ENCODE measurements at places on chromosomes 2 and 18.

DNA sequence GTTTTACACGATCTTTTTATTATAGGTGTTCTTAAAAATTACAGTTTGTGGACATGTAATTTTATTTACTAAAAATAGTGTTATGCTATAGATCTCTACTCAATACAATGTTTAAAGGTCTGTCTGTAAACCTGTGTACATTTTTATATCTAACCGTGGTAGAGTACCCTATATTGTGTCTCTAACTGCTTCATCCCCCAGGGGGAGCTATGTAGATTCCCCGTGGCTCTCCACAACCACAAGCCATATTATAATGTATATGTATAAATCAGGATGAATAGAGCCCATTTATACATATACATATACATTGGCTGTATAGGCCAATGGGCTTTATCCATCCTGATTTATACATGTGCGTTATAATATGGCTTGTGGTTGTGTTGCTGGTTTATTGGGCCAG is 59.4 kb downstream of the ADAM23 start:
- no peak for DNase-seq

DNA sequence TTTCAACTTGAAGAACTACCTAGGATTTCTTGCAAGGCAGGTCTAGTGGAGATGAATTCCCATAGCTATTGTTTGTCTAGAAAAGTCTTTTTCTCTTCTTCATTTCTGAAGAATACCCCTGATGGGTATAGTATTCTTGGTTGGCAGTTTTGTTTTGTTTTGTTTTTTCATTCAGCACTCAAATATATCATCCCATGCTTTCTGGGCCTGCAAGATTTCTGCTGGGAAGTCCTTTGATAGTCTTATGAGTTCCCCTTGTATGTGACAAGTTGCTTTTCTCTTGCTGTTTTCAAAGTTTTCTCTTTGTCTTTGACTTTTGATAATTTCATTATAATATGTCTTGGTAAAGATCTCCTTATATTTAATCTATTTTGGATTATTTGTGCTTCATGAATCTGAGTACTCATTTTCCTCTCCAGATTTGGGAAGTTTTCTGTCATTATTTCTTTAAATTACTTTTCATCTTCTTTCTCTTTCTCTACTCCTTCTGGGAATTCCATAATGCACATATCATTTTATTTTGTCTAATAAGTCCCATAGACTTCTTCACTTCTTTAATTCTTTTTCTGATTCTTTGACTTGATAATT is 101.5 kb downstream of the DSC3 start:
- no peak for DNase-seq

DNA sequence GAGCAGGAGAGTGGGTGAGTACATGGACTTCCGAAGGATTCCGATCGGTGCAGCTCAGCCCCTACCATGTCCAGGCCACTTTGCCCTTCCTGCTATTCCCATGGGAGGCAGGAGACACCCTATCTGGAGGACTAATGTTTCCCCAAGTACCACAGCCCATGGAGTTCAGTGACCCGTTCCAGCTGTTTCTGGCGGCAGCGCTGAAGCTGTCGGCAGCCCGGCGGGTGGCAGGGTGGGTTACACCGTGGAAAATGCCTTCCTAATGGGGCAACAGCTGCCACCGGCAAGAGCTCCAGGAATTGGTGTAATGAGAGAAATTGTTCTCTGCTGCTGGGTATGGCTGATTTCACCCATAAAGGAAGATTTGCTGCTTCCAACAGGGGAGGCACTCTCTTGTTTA is 98.3 kb downstream of the MYCN start:
- DNase-seq, result no peak

GRCh38 chr2:24513281-24514071 is 22.4 kb downstream of the NCOA1 start:
- DNase-seq, result peak; percentile 44

GRCh38 chr2:10184421-10184820 is 61.9 kb downstream of the RRM2 start:
- DNase-seq, result no peak

DNA sequence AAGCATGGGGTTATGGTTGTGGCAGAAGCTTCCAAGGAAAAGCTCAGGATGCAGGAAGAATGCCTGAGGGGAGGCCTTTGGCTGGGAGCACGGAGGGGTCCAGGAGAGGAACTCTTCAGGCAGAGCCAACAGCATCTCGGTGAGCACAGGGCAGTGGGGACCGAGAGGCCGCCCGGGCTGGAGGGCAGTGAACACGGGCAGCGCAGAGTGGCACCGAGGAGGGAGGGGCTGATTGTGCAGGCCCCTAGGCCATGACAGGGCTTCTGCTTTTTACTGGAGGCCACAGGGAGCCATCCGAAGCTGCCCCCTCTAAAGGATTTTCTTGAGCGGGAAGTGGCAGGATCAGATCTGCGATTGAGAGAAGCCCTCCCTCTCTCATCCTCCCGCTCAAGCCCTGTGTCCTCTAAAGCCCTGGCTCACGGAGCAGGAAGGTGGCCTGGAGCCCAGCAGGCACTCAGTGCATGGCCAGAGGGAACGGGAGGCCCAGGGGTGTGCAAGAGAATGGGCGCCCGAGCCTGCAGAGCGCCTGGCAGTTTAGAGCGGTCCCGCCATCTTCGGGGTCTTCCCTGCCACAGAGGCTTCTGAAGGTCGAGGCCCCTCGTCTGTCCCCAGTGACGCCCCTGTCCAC is 110.0 kb upstream of the STON1 start:
- no peak for DNase-seq

DNA sequence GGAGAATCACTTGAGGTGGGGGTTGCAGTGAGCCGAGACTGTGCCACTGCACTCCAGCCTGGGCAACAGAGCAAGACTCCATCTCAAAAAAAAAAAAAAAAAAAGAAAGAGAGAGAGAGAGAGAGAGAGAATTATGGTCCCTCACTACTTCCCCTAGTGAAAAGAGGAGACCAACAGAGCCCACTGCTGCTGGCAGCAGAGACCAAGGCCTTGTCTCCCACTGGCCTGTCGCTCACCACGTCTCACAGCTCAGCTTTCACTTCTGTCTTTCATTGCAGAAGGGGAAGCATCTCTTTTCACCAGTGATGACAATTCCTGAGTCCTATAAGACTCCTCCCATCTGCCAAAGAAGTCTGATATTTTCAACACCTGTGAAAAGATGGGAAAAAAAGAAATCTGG is 81.3 kb downstream of the CLHC1 start:
- no peak for DNase-seq

- no peak for DNase-seq
Measured at GRCh38 chr2:60352491-60353405, 200.7 kb downstream of the BCL11A start.

DNA sequence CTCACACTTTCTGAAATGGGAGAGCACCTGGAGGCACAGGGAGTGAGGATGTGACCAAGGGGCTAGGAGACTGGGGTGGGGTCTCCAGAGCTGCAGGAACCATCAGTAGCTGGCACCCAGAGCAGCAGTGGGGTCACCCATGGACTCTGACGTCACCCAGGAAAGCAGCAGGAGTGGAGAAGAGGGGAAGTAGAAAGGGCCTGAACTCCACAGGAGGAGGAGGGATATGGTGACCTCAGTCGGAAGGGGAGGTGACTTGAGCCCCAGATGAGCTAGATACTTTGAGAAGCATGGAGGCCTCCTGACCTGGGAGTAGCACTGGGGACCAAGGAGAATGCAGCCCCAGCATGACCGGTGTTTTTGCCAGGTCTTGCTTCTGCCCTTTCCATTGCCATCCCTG is 8.8 kb downstream of the NMUR1 start:
- DNase-seq, result no peak

DNA sequence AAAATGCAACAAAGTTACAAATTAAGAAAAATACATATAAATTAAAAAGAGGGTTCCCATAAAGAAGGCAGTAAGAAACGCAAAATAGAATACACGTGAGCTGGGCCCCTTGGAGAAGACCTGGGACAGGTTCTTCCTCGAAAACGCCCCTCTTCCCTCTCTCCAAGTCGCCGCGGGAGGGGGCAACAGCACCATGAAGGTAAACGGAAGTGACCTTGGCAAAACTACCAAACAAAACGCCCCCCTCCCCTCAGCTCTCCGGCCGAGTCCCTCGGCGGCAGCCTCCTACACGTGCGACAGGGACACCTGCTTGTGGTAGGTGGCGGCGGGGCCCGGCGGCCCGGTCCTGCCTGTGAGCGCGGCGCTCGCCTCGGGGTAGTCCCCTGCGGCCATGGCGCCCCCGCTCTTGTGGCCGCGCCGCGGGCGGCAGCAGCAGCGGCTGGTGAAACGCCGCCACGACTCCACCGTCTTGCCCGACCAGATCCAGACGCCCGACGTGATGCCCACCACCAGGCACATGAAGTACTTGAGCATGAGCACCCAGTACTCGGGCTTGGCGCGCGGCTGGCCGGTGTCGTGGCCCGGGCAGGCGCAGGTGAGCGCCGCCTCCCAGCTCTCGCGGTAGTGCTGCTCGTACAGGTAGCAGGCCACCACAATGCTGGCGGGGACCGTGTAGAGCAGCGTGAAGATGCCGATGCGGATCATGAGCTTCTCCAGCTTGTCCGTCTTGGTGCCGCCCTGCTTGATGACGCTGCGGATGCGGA is 2.8 kb downstream of the FZD5 start:
- no peak for DNase-seq

DNA sequence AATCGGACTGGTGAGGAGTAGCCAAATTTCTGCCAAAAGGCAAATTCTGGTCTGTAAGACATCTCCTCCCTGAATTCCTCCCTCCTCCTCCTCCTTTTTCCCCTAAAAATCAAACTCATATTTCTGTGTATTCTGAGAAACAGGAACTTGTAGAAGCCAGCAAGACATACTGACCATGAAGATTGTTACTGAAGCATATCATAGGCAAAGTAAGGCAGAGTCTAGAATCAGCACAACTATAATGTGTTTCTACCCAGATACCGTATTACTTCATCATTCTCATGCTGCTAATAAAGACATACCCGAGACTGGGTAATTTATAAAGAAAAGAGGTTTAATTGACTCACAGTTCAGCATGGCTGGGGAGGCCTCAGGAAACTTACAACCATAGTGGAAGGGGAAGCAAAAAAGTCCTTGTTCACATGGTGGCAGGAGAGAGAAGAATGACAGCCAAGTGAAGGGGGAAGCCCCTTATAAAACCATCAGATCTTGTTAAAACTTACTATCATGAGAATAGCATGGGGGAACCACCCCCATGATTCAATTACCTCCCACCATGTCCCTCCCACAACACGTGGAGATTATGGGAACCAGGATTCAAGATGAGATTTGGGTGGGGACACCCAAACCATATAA is 24.9 kb upstream of the EPC2 start:
- no peak for DNase-seq

- DNase-seq, result no peak
Measured at GRCh38 chr2:10892796-10893350, 18.9 kb upstream of the KCNF1 start.

DNA sequence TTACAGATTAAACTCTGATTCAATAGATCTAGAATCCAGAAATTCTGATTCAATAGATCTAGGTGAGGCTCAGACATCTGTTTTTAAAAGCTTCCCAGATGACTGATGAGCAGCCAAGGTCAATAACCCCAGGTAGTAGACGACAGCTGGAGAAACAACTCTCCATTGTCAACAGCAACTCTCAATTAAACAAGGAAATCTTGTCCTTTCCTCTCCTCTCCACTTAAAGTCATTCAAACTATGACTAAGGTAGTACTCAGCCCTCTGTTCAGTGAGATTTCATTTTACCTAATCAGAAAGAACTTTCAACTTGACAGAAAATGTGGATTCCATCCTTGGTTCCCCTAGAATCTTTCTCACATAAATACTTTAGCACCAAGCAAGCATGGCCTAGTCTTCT is 94.6 kb upstream of the SCG2 start:
- DNase-seq, result no peak

- DNase-seq, result no peak
Measured at GRCh38 chr2:223548194-223548593, 54.0 kb downstream of the SCG2 start.

DNA sequence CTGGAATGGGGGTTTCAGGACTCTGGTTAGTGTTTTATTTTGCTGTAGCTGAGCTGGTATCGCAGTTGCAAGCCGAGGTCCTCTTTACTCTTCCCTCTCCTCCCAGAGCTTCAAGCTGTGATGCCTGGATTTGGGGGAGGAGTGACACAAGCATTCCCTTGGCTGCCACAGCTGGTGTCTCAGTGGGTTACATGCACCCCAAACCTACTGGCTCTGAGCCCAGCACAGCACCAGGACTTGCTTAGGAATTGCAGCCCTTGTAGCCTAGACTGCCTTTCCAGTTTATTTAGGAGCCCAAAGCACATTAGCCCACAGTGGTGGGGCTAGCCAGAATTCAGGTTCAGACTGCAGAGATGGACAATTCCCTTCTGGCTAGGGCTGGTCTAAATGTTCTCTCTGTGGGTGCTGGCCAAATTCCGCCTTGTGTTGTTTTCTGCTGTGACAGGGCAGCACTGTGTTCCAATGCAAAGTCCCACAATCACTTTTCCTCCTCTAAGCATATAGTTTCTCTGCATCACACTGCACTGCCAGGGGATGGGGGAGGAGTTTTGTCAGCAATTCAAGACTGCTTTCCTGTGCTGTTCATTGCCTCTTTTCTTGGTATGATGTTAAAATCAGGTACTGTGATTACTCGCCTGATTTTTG is 122.8 kb downstream of the SLC4A10 start:
- DNase-seq, result no peak

DNA sequence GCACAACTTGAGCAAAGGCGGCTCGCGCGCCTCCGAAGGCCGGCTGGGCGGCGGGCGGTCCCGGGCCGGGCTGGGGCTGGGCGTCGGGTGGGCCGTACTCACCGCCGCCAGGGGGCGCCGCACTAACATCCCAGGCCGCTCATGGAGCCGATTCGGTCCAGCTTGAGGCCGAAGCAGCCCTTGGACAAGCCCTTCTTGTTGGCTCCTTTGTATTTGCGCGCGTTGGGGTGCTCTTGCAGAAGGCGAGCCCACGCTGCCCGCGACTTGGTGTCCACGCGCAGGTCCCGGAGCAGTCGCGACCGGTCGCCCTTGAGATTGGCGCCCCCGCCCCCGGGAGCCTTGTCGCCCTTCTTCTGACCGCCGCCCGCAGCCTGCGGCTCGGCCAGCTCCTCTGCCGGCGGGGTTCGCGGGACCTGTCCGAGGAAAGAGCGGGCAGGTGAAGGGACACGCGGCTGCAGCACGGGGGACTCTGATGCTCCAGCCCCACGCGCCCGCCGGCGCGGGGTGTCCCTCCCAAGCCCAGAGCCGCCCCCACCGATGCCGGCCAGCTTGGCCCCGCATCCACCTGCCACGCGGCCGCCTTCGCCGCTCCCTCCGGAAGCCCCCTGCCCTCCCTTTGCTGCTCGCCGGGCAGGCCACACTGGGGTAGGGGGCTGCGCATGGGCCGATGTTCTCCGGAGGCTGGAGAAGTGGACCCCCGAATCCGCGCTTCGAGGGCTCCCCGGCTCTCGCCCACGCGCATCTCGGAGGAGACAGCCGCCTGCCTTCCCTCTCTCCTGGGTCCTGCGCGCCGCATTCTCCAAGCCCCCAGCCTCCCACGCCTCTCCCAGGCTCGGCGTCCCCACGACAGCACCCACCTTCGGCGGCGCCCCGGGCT is 655 bp downstream of the NPPC start:
- DNase-seq, result peak; percentile 20

- no peak for DNase-seq
Measured at GRCh38 chr2:19675003-19675629, 226.7 kb downstream of the TTC32 start.

- no peak for DNase-seq
Measured at GRCh38 chr2:39706312-39706711, 40.6 kb downstream of the TMEM178A start.

- DNase-seq, result no peak
Measured at GRCh38 chr2:234241656-234242458, 191.4 kb downstream of the SPP2 start.
